ENCODE measurements at places on chromosomes 6 and 20.

- DNase-seq = no peak
Observed at GRCh38 chr6:38813041-38813823, 98.1 kb downstream of the DNAH8 start.

DNA sequence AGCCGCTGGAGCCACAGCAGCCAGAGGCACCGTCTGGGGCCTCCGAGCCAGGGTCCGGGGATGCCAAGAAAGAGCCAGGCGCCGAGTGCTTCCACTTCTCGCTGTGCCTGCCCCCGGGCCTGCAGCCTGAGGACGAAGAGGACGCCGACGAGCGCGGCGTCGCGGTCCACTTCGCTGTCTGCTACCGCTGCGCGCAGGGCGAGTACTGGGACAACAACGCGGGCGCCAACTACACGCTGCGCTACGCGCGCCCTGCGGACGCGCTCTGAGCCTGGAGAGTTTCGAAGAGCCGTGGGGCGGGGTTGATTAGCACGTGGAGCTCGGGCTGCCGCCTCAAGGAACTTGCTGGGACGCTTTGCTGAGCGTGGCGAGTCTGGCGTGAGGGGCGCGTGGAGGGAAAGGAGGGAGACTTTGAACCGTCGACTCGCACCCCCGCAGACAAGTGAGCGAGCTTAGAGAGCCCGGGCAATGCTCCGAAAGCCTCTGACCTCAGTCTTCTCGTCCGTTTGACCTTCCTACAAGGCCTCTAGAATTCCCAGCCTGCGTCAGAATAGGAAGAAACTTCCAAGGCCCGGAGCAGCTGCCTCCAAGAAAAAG is 1.3 kb downstream of the PPP1R3G start:
- DNase-seq = no peak

- no peak for DNase-seq
Observed at GRCh38 chr6:145245119-145245518, 490.2 kb downstream of the EPM2A start.

DNA sequence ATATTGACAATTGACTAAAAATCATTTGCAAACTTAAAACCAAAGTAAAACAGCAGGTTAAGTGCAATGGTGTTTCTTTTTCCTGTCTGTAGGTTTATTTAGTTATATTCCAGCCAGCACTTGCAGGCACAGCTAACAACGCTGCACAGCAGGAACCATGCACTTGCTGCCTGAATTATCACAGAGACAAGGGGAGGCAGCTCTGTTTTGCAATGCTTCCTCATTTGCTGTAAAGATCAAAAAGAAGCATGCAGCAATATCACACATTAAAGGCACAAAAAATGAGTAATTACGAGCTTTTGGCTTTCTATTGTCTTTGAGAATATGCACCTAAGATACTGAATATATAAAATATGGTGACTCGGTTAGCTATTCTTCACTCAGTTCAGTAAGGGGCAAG is 241.9 kb downstream of the EPHA7 start:
- DNase-seq = no peak

DNA sequence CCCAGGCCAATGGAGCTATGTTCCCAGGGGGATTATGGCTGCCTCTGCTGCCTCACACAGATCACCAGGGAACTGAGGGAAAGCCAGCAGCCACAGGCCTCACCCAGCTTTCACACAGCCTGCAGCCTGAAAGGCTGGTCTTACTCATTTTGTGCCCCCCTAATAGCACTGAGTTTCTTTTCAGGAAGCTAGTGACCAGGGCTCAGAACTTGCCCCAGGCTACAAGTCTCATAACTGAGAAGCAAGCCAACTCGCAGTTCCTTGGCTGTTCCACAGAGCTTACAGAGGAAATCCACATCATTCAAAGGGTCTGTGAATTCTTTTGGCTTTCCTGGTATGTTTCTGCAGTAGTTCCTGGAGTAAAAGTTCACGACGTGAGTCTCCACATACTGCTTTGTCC is 524.8 kb upstream of the GJE1 start:
- DNase-seq = no peak

- DNase-seq = peak; percentile 17
Observed at GRCh38 chr20:22052025-22052650, 346.7 kb downstream of the PAX1 start.

GRCh38 chr6:36120539-36120938 is 9.8 kb upstream of the MAPK13 start:
- no peak for DNase-seq

DNA sequence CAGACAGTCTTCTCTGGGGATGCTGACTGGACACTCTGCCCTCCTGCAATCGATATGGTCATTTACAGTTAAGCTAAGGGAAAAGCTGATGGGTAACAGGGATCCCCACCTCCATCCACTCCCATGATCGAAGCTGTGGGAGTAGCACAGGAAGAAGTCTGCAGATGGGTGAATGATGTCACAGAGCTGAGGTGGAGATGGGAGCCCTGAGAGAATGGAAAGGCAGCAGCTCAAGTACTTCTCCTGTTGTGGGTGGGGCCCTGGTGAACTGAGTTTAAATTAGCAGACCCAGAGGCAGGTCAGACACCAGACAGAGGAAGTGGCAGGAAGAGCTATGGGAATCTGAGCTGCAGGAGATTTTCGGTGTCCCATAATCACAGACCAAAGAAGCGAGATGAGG is 29.0 kb downstream of the HDGFL1 start:
- DNase-seq = no peak

DNA sequence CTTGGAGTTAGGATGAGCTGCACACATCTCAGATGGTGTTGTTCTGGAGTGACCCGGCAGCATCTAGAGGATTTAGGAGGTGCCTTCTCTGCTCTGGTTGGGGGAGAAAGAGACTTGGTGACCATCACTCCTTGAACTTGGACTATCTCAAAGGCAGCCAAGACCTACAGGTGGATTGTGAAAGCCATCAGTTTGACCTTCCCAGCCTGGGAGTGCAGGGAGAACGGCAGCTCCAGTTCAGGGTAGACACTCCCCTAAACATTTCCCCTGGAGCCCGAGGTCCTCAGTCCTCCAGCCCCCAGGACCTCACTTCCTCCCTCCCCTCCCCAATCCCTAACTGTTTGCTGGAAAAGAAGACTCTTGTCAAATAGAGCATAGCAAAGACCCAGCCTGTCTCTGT is 128.7 kb upstream of the ARMC2 start:
- DNase-seq = no peak

DNA sequence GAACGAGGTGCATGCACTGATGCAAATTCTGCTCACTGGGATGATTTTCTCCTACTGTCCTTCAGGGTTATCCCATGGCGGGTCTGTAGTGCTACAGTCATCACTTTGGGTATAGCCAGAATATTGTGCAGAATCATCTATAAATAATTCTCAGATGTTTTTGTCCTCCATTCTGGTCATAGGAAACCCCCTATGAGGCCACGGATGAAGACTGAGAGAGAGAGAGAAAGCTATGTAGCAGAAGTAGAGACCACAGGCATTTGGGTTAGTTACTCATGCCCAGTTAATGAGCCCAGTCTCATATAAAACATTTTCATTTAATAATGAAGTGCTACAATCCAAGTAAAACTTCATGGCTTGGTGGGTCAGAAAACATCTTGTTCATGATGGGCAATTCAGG is 145.1 kb upstream of the PLN start:
- no peak for DNase-seq

- no peak for DNase-seq
Observed at GRCh38 chr6:143621159-143621873, 56.4 kb upstream of the PHACTR2 start.

DNA sequence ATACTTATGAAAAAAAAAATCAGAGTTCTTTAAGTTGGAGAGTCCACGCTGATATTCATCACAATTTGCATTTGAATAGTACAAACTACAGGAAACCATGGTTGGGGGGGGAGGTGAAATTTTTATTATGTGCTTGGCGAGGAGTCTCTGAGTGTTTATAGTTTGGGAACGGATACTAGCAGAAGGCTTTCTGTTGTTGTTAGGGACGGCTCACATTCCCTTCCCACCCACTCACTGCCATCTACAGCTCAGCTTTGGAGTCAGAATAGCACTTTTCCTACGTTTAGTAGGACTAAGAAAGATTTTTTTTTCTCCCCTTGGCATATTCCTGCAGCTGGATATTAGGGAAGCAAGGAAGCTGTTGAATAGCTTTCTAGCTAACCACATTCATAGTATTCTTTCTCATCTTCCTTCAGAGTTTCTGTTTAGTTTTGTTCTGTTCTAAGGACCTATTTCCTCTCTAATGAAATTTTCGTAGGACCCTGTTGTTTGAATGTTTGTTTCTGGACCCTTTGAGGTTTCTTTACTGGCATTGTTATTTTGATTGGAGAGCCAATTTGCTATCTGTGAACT is 235.1 kb upstream of the ZNF217 start:
- DNase-seq = peak; percentile 94

DNA sequence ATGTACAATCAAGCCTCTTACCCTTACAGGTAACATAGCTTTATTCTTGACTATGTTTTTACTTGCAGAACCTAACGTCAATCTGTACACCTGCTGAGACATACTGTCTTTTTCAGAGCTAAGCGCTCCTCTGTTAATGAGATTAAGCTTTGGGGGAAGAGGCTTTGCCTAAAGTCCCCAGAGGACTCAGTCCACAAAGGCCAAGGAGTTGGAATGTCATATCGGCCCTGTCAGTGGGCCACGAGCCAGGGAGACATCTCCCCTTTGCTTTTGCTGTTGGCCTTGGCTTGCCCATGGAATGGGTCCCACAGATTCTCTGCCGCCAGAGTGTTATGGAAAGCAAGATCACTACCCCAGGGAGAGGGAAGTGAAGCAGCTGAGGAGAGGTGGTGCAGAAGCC is 64.1 kb upstream of the SOX4 start:
- no peak for DNase-seq

GRCh38 chr20:25076731-25077609 is 5.0 kb downstream of the VSX1 start:
- peak; percentile 60 for DNase-seq

DNA sequence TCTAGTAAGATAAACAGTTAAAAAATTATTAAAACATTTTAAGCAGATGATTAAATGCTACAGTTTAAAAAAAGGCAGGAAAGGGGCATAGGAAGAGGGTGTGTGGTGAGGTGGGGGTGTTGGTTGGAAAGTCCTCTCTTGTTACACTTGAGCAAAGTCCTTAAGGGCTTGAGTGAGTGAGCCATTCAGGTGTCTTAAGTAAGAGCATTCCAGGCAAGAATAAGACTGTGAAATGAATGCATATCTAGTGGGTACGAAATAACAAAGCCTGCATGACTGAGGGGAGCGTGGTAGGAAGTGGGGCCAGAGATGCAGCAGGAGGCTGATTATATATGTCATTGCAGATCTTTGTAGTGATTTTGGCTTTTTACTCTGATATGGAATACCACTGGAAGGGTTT is 5.1 kb downstream of the CDKAL1 start:
- no peak for DNase-seq

GRCh38 chr20:62021793-62022385 is 43.8 kb downstream of the TAF4 start:
- DNase-seq = no peak

- no peak for DNase-seq
Observed at GRCh38 chr6:99589907-99590493, 16.6 kb upstream of the PRDM13 start.

GRCh38 chr6:16582446-16583143 is 178.7 kb downstream of the ATXN1 start:
- DNase-seq = no peak

GRCh38 chr20:24633521-24633920 is 164.1 kb downstream of the SYNDIG1 start:
- no peak for DNase-seq

- peak; percentile 9 for DNase-seq
Observed at GRCh38 chr6:119172824-119173223, 94.4 kb upstream of the FAM184A start.

- DNase-seq = no peak
Observed at GRCh38 chr6:34305982-34306708, 57.3 kb upstream of the SMIM29 start.

- no peak for DNase-seq
Observed at GRCh38 chr6:25278261-25278913, 787 bp upstream of the CARMIL1 start.

- peak; percentile 76 for DNase-seq
Observed at GRCh38 chr6:167827583-167828324, 1.0 kb downstream of the AFDN start.

- peak; percentile 78 for DNase-seq
Observed at GRCh38 chr6:156949376-156949775, 172.2 kb downstream of the ARID1B start.

DNA sequence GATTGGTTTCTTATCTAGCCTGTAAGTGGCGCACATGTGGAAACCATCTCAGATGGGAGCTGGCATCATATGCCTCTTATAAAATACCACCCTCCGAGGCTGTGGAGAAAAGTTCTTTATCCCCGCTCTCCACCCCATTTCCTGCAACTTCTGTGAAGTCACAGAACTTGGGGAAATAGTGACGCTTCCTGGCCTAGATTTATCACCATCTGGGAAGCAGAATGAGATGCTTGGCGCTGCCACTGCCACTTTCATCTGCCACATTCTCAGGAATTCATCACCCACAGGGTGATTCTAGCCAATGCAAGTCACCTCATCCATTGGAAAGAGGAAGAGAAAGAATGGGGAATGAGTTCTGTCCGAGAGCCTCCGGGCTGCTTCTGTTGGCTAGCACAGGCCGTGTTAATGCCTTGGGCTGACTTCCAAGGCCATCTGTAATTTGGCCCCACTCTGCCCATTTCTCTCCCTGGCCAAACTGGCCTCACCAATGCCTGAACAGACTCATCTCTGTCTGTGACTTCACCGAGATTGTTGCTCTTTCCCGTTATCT is 148.8 kb upstream of the SOX4 start:
- DNase-seq = peak; percentile 11

DNA sequence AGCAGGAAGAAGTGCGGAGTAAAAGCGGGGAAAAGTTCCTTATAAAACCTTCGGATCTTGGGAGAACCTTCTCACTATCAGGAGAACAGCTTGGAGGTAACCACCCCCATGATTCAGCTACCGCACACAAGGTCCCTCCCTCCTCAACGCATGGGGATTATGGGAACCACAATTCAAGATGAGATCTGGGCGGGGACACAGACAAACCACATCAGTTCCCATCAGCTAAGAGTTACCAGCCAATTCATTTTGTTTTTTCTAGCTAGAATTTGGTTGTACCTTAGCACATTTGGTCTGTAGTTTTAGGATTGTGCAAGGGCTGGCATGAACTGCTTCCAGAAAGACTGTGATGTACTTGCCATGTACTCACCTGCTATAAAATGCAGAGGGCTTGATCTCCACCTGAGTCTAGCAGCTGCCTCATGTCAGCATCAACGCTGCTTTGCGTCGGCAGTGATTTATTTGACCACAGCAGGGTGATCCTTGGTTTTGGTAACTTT is 94.7 kb upstream of the SLC2A12 start:
- DNase-seq = no peak

GRCh38 chr20:19056909-19057308 is 155.5 kb upstream of the SLC24A3 start:
- DNase-seq = no peak

Data from GM23248 (cell line).